Peyer's patch (tissue), 4 donors: ENCODE measurements at places on chromosomes 2 and 18. TPM values are rescaled to one million over a fixed set of nuclear protein-coding genes. Genes with fewer than 3 reads are reported as not detected.

The RTP5 gene
- not detected for total RNA-seq

DNA sequence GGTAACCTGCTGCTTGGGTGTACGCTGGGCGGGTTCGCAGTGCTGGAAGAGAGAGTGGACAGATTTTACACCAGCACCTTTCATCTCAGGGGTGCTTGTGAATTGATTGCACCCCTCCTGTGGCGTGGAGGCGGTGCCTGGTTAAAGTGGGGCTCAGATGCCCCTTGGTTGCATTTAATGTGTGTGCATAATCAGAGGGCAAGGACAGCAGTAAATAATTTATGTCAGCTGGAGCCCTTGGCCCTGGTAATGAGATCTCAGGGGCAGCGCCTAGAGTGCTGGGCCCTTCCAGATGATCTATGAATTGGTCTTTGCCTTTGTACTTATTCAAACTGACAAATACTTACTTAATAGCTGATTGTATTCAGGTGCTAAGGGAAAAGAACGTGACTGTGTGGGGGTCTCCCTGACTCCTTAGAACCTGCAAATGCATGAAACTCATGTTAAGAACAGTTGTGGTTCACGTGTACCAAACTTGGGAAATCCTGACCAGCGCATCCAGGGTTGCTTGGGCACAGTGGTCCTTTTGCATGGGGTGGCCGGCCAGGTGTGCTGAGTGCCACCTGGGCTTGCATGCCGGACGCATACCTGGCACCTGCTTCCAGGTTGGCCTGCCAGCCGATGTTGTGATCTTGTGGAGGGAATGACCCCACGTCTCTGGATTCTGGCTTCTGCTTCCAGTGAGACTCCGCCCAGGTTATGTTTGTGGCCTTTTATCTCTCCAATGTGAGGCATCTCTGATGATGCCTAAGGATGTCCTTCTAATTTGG is 118.5 kb downstream of the AGAP1 start:
- no peaks in the 10 kb centered on the region for H3K27me3 ChIP-seq
- DNase-seq: no peak
- H3K36me3 ChIP-seq: no peaks in the 10 kb centered on the region
- no peak overlapping the region for H3K4me3 ChIP-seq
- H3K27ac ChIP-seq: no peak overlapping the region
- no peaks in the 10 kb centered on the region for H3K4me1 ChIP-seq

- H3K27ac ChIP-seq: no peak overlapping the region
- H3K4me3 ChIP-seq: no peak overlapping the region
- H3K4me1 ChIP-seq: no peaks in the 10 kb centered on the region
- no peaks in the 10 kb centered on the region for H3K36me3 ChIP-seq
Observed at GRCh38 chr2:17426743-17427142, 91.5 kb downstream of the RAD51AP2 start.

DNA sequence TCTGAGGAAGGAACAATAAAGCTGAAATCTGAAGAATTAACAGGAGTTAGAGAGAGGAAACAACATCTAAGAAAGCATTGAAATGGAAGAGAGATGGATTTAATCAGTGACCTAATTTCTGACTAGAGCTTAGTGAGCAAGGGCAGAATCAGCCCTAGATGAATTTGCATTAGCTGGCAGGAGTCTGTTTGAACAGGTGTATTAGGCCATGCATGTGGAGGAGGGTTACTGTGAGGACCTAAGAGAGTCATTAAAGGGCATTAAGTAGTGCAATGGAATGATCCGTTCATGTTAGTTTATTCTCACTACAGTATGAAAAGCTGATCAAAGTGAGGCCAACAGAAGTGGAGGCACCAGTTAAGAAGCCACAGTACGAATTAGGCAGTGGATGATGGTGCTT is 285.3 kb downstream of the GRB14 start:
- H3K36me3 ChIP-seq: no peaks in the 10 kb centered on the region
- H3K27me3 ChIP-seq: no peaks in the 10 kb centered on the region
- DNase-seq: no peak
- H3K4me1 ChIP-seq: no peaks in the 10 kb centered on the region

The PSTPIP2 gene
- 3.5 TPM for total RNA-seq

GRCh38 chr18:35024965-35025364 is 16.2 kb upstream of the MAPRE2 start:
- H3K4me3 ChIP-seq: no peak overlapping the region
- H3K4me1 ChIP-seq: peaks cover under 1% of the 10 kb centered on the region
- H3K36me3 ChIP-seq: no peaks in the 10 kb centered on the region
- no peak overlapping the region for H3K27ac ChIP-seq

The CYBRD1 gene
- total RNA-seq: 642 TPM

DNA sequence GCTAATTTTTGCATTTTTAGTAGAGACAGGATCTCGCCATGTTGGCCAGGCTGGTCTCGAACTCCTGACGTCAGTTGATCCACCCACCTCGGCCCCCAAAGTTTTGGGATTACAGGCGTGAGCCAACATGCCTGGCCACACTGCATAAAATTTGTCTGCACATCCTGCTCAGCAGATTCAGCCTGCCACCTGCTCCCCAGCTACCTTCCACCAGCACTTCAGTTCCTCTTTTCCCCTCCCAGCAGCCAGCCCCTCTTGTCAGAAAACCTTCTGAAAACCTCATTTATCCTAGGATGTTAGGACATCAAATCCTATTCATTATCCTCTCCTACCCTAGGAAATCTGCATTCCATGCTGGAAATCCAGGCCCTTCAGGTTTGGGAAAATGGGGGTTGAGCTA is 99.4 kb upstream of the STPG4 start:
- H3K4me1 ChIP-seq: no peaks in the 10 kb centered on the region
- no peak for DNase-seq
- H3K27me3 ChIP-seq: no peaks in the 10 kb centered on the region
- no peak overlapping the region for H3K27ac ChIP-seq

The SPC25 gene
- not detected for total RNA-seq

The RSAD2 gene
- total RNA-seq: 2.3 TPM

DNA sequence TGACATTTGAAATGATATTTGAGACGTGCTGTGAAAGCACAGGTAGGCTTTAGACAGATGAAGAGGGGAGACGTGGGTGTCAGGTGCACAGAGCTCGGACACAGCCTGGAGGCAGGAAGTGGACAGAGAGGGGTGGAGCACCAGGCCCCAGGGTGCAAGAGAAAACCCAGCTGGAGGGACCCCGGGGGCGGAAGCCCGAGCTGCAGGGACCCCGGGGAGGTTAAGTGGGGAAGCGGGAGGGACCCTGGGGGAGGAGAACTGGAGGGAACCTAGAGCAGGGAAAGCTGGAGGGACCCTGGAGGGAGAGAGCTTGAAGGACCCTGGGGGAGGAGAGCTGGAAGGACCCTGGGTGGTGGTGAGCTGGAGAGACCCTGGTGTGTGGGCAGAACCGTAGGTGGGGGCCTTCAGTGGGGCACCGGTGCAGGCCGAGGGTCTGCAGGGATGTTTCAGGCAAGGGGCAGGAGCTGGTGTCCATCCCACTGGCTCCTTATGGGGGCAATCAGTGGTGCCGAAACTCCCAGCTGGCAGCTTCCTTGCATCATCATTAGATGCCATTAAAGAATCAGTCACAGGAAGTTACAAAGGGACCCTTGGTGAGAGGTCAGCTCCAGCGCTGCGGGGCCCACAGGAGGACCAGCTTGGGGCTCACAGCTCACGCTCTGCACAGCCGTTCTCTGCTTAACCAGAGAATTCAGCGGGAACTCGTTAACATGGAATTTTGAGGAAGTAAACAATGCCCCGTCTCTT is 246.6 kb downstream of the EIPR1 start:
- H3K4me3 ChIP-seq: no peak overlapping the region
- no peaks in the 10 kb centered on the region for H3K36me3 ChIP-seq
- H3K27ac ChIP-seq: no peak overlapping the region
- no peaks in the 10 kb centered on the region for H3K27me3 ChIP-seq
- DNase-seq: no peak

DNA sequence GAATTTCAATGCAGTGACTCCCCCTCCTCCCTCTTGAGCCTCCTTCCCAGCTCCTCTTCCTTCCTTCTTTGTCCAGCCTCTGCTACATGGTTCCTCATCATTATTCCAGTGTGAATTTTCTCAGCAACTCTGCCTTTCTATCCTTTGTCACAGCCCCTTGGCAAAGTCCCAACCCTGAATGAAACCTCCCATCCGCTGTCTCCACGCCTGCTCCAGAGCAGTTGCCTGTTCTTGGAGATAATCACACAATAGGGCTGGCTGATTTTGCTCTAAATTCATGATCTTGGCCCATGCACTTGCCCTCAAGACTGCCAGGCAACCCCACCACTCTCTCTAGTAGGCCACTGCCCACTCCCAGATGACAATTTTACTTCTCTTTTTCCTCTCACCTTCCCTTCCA is 61.4 kb downstream of the BCL2L11 start:
- no peaks in the 10 kb centered on the region for H3K36me3 ChIP-seq
- H3K4me1 ChIP-seq: peaks cover 19% of the 10 kb centered on the region
- H3K27me3 ChIP-seq: no peaks in the 10 kb centered on the region
- no peak overlapping the region for H3K4me3 ChIP-seq
- no peak for DNase-seq

- H3K27me3 ChIP-seq: no peaks in the 10 kb centered on the region
- H3K4me3 ChIP-seq: no peak overlapping the region
- no peak for DNase-seq
- H3K4me1 ChIP-seq: no peaks in the 10 kb centered on the region
- H3K27ac ChIP-seq: no peak overlapping the region
- H3K36me3 ChIP-seq: no peaks in the 10 kb centered on the region
Observed at GRCh38 chr2:113872201-113872600, 17.7 kb upstream of the ACTR3 start.

- H3K4me1 ChIP-seq: no peaks in the 10 kb centered on the region
- peak overlapping the region; percentile 16 for H3K4me3 ChIP-seq
- H3K27ac ChIP-seq: no peak overlapping the region
Observed at GRCh38 chr2:54903736-54904554, 146.3 kb downstream of the RTN4 start.
